ENCODE measurements at places on chromosomes 4 and X.

- no peak for DNase-seq
Measured at GRCh38 chr4:73396993-73397972, 6.8 kb upstream of the ALB start.

DNA sequence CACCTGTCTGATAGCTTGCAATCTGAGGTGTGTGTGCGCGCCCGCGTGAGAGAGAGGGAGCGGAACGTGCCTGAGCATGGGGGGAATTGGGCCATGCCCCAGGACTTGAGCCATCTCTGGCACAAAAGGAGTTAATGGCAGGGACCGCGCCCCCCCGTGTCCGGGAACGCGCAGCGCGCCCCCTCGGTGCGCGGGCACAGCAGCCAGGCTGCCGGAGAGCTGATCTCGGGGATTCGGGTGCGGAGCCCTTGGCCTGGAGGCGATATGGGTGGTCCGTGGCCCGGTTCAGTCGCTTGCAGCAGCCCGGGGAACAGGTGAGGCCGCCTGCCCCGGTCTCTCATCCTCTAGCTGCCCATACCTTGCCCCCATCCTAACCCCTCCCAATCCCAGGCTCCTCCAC is at the start of gene NLGN3:
TSS of gene NLGN3 (plus strand) at position 191 of the 400 bp plus-strand sequence. CDS start 2,909 bp downstream, outside the sequence.
- DNase-seq: no peak

GRCh38 chrX:135089126-135089525 is 31.2 kb downstream of the ETDB start:
- no peak for DNase-seq

DNA sequence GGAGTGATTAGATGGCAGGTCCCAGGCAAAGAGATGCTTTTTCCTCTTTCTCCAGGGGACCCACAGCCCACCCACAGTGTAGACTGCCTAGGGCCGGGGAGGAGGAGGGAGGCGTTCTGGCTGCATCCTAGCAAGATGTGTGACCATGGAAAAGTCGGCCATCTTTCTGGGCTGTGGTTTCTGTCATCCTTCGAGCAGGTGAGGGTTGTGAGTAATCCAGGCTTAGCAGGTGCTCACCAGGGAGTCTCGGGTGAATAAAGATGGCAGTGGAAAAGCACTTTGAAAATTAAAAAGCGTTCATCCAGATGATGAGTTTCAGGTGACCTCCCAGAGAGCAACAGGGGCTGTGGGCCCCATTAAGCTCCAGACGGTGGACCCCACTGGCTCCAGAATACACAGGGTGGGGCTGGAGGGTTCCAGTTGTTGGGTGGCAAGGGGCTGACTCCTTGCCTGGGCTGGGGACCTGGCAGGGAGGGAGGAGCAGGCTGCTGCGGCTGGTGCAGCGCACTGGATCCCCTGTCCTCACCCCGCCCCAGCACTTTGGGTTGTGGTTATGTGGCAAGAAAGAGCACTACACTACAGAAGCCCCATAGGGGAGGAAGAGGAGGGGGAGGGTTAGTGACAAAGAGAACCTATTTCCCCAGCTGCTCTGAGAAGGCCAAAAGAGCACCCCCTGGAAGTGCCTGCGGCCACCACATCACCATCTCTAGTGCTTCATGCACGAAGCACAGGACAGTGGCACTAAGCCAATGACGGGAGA is 23.7 kb downstream of the ELF4 start:
- DNase-seq: no peak

DNA sequence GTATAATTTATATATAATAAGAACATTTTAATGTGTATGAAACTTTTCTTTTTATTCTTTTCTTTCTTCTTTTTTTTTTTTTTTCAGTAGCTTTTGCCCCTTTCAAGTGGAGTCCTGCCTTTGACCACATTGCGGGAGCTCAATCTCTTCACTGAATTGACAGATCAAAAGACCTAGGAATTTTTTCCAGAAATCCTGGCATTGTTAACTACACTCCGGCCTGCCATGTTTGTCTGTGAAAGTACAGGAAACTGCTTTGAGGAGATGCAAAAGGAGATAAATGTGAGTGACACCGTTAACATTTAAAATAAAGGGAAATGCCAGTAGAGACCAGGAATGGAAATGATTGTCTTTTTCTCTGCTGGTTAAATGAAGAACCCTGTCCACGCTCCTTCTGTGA is 159.3 kb upstream of the VCX3A start:
- DNase-seq: no peak

GRCh38 chrX:136851526-136851925 is 29.0 kb downstream of the RBMX start:
- DNase-seq: no peak

DNA sequence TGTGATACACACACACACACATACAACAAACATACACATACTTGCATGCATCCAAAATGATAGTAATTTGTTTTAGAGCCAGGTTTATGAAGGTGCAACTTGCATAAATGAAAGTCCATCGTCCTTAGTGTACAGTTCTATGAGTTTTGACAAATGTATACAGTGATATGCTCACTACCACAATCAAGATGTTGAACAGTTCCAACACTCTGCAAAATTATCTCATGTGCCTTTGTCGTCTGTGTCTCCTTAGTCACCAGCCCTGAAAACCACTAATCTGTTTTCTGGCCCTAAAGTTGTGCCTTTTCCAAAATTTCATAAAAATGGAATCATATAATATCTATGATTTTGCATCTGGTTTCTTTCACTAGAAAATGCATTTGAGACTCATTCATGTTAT is 67.8 kb upstream of the ANXA3 start:
- DNase-seq: no peak

GRCh38 chrX:1534301-1535168 is 2.5 kb downstream of the P2RY8 start:
- DNase-seq: no peak

GRCh38 chr4:31088600-31089230 is 368.5 kb downstream of the PCDH7 start:
- DNase-seq: no peak

DNA sequence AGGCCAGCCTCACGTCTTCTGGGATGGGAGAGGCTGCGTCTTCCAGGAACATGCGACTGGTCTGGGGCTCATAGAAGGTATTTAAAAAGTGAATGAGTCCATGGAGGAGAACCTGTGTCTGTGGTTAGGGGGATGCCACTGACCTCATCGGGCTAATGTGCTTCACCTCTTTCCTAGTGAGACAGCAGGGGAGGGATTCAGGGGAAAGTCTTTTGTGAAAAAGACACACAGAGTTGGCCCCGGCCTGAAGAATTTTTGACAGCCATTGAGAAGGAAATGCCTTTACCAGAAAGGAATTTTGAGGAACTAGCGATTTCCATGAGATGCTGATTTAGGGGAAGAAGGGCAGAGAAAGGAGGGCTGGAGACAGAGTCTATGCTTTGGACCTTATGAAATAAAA is 11.0 kb upstream of the C4orf50 start:
- DNase-seq: no peak

DNA sequence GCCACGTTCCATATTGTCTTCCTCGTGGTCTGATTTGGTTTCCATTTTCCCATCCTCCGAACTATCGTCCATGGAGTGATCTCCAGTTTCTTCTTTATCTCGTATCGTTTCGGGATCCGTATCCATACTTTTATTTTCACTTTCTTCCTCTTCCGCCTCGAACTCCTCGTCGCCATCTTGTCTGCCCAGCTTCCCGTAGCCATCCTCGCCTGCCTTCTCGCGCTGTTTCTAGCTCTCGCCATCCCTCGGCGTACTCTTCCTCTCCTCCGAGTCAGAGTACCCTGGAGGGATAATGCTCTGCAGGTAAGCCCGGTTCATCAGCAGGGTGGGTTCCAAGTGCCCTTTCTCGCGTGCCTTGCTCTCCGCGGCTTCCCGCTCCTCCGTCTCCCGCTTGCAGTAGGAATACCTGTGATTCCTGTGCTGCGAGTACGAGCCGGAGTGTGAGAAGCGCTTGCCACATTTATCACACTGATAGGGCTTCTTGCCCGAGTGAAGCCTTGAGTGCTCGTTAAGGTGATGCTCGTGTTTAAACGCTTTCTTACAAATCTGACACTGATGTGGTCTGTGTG is 134.5 kb upstream of the TAPT1 start:
- no peak for DNase-seq

DNA sequence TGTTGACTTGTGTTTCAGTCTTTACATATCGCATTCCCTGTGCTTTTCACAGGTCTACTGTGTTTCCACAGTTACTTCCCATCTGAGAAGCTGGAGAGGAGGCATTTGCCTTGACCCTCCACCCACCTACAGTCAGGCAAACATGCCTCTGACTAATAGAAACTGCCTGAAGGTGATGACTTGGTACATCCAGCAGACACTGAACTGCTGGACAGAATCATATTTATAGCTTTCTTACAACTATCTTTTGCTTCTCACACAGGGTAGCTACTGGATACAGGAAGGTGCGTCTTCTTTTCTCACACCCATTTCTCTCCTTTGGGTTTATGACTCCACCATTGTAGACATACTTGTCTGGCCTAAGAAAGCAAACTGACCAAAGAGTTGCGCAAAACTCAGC is 58.0 kb downstream of the VGLL1 start:
- DNase-seq: no peak

- no peak for DNase-seq
Measured at GRCh38 chr4:628311-628741, 3.0 kb downstream of the PDE6B start.

- DNase-seq: no peak
Measured at GRCh38 chr4:21655031-21655430, 293.5 kb downstream of the KCNIP4 start.

DNA sequence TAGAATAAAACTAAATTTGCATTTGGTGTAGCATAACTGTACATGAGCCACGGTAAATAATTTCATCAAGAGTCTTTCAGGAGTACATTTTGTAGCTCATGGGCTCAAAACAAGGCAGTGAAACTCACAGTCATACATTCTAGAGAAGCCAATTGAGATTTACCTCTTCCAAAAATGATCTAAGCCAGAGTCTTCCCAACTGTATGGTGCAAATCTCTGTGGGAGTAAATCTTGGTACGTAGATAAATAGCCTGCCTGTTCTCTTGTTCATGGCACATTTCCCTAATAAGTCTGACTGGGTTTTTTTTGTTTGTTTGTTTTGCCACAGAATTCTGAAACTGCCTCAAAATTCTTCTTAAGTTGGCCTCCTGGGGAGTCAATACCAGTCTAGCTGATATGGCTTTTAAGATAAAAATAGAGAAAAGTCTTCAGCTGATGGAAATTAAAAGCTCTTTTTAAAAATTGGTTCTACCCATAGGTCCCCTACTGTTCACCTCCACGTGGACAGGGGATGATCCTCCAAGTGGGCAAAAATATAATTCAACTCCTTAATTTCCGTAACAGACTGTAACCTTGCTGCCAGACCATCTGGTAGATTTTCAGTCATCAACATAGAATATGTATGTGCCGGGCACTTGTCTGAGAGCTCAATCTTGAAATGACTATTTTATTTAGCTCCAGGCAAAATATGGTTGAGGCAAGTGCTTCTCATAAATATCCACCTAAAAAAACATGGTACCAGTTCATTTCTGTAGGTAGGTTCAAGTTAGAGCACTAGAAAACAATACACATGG is 365.4 kb downstream of the PDHA2 start:
- no peak for DNase-seq

GRCh38 chr4:118950929-118951570 is 62.4 kb downstream of the SYNPO2 start:
- DNase-seq: no peak

GRCh38 chrX:13254076-13254785 is 65.6 kb downstream of the ATXN3L start:
- DNase-seq: no peak

- no peak for DNase-seq
Measured at GRCh38 chr4:177349191-177349590, 39.5 kb downstream of the NEIL3 start.

GRCh38 chr4:37760840-37761239 is 65.6 kb upstream of the PGM2 start:
- DNase-seq: no peak

GRCh38 chr4:41070516-41071281 is 143.6 kb downstream of the APBB2 start:
- DNase-seq: no peak

GRCh38 chr4:121973816-121974215 is 22.0 kb upstream of the TRPC3 start:
- no peak for DNase-seq

GRCh38 chrX:112736310-112736709 is 56.6 kb upstream of the LHFPL1 start:
- DNase-seq: no peak

GRCh38 chrX:21606002-21606401 is 52.1 kb downstream of the KLHL34 start:
- DNase-seq: no peak

DNA sequence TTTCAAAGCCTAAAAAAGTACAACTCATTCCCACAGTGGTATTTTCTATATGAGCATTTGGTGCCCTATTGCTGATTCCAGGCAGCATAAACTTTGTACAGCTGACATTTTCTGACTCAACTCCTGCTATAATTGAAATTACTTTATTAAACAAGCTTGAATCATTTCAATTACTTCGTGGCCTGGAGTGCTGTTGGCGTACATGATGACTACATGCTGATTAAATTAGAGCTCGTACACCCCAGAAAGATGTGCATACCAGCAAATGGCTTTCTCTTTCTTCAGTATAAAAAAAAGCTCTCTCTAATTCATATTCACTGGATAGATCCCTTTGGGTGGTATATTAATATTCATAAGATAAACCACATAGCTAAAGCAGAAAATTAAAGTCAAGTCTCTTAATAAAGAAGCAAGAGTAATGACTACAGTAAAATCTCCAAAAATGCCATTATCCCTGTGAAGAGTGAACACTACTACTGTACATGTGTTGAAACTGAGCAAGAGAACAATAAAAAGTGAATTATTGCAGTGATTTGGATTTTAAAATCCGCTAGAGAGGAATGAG is 245.0 kb upstream of the IGFBP7 start:
- DNase-seq: no peak

DNA sequence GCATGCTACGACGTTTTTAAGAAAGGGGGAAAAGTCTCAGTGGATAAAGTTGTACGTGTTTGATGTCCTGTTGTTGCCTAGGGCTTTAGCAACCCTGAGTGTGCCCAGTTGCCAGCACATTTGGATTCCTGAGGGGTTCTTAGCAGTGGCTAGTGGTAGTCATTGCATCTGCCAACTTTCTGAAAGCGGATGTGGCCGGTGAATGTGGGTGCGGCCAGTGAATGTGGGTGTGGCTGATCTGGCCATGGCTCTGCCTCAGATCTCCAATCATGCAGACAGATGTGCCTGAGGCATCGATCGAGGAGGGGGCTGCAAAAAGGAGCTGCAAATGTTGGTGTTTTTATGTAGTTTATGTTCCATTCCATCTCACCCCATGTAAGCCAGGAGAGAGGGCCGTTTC is 41.5 kb upstream of the FAT1 start:
- no peak for DNase-seq

- no peak for DNase-seq
Measured at GRCh38 chrX:72201836-72202536, 20.4 kb downstream of the PIN4 start.

DNA sequence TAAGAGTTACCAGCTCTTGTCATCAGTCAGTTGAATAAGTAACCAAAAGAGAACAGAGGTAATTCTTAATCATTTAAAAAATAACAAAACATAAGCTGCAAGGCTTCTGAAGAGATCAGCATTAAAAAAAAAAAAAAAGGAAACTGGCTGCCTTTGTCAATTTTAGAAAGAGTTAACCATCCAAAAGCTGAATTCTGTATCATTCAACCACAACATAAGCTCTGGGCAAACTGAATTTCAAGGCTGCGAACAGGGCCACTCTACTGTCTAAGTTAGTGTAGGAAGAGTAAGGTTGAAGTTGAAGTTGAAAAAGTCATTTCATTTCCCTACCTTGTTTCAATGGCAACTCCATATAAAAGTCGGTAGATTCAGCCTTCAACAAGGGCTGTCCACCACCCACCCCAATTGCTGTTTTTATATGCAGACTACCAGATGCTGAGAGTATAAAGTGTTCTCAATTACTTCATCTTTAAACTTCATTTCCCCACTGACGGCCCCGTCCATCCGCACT is 1.1 kb upstream of the LIN54 start:
- DNase-seq: no peak
